Activated T-cell treated with anti-CD3 and anti-CD28 coated beads, Interleukin-2, amount 50 U/mL, for 48 hours (primary cell): ENCODE measurements at places on chromosomes 7 and 10.

- no peak for DNase-seq
These were observed 96.0 kb downstream of the EEPD1 start for GRCh38 chr7:36249091-36249490.

GRCh38 chr10:129963641-129964501, at the start of gene EBF3:
EBF3 (minus strand) TSS chr10:129964274; CDS start chr10:129963768, 506 bp downstream.
- peak; percentile 67 for DNase-seq

- DNase-seq: no peak
These were observed 12.7 kb downstream of the MMP21 start for GRCh38 chr10:125762692-125763648.

DNA sequence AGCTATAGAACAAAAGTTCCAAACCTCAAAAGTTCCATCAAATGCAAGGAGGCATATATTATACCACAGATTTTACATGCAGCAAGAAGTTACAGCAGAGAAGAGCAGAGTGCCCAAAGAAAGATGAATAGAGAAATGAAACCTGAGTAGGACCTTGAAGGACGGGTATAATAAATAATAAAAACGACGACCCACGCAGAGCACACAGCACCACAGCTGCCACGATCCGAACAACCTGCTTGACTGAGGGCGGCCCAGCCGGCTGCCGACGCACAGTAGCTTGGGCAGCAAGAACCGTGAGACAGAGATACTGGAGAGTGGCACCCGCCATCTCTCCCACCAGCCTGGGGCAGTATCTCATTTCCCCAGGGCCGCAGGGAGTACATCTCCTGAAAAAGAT, 79.0 kb downstream of the HIPK2 start:
- DNase-seq: no peak

DNA sequence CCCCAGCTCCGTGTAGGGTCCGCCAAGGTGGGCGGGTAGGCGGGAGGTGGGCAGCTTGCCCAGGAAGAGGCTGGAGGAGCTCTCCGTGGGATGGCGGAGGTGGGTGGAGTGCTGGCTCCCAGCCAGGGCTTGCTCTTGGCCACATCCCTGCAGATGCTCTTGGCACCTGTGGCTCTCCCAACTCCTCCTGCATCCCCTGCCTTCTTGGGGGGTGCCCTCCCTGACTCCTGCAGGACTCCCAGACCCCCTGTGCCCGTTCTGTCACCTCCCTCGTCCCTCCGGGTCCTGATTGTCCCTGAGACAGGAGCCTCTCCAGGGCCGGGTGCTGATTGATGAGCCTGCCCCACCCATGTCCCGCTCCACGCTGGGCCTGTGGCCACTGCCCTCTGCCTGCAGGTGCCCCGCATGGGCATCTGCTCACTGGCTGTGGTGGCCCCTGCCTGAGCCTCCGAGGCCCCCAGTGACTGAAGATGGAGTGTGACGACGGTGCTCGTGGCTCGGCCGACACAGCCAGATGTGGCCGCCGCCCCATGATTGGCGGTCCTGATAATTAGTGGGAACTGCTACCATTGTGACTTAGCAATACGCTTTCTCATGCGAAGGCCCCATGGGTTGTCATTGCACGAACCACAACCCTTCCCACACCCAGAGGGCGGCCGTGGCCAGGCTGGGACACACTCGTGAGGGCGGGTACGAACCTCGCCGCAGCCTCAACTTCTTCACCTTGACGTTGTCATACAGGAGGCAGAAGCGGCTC, 23.6 kb downstream of the CFAP46 start:
- no peak for DNase-seq

- DNase-seq: no peak
These were observed 34.1 kb upstream of the LHFPL3 start for GRCh38 chr7:104294291-104294690.

DNA sequence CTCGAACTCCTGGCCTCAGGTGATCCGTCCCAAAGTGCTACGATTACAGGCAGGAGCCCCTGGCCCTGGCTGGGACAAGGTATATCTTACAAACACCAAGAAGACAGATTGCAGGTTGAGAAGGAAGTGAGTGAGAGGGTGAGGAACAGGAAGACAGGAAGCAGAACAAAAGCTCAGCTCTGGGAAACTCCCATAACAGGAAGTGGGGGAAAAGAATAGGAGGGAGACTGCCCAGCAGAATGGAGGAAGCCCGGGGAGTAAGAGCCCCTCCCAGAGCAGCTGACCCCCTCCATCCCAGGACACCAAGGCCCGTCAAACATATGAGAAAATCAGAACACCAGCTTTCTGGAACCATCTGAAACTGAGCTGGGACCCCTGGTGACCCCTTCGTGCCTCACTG, 2.9 kb downstream of the TECPR1 start:
- DNase-seq: no peak

DNA sequence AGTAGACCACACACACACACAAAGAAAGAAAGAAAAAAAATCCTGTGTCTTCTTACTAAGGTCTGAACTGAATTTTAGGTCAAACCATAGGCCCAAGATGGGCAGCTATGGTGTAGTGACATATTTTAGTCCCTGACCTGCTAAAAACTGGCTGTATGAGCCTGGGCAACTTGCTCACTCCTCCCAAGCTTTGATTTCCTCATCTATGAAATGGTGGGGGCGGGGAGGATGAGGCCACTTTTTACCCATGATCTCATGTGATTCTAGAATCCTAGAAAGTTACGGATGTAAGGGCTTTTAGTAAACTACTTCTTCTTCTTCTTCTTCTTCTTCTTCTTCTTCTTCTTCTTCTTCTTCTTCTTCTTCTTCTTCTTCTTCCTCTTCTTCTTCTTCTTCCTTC, 6.1 kb upstream of the CCL24 start:
- no peak for DNase-seq

- no peak for DNase-seq
These were observed 28.2 kb downstream of the HBP1 start for GRCh38 chr7:107196834-107197610.

DNA sequence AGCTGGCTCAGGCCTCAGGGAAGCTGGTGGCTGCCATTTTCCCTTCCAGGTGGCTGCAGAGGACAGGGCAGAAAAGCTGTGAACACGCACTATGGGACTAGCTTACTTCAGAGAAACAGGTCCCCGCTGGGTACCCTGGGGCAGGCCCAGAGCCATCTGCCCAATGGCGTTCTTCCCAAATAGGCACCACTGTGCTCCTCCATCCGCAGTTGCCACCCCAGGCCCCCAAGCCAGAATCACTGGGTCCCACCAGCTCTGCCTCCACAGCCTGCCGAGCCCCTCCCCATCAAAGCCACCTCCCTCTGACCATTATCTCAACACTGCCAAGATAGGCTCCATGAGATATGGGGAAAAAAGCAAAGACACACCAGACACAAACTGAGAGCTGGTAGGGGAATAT, 11.4 kb downstream of the BUD31 start:
- DNase-seq: no peak

- DNase-seq: no peak
These were observed 48.5 kb downstream of the CALD1 start for GRCh38 chr7:134827889-134828288.

DNA sequence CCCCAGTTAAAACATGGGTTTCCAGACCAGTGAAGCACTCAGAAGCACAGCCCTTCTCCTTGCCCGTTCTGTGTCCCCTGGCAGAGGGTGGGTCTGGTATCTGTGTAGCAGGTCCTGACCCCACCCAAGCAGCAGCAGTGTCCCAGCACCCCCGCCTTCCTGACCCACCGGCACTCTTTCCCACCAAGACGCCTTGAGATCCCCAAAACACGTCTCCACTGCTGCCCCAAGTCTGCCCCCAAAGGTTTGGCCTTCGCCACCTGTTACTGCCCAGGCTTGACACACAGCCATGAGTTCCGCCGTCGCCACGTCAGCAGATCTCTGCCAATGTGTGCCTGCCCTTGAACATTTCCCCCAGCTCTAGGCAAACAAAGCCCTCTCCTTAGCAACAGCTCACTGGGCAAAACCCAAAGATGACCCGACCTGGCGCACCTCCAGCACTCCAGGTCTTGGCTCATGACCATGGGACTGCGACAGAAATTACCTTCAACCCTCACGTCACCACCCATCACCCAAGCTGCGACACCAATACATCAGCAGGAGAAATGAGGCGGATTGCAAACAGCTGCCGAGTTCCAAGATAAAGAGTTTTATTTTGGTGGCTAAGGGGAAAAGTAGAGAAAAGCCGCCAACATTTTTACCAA, 75.6 kb downstream of the CTBP2 start:
- no peak for DNase-seq

DNA sequence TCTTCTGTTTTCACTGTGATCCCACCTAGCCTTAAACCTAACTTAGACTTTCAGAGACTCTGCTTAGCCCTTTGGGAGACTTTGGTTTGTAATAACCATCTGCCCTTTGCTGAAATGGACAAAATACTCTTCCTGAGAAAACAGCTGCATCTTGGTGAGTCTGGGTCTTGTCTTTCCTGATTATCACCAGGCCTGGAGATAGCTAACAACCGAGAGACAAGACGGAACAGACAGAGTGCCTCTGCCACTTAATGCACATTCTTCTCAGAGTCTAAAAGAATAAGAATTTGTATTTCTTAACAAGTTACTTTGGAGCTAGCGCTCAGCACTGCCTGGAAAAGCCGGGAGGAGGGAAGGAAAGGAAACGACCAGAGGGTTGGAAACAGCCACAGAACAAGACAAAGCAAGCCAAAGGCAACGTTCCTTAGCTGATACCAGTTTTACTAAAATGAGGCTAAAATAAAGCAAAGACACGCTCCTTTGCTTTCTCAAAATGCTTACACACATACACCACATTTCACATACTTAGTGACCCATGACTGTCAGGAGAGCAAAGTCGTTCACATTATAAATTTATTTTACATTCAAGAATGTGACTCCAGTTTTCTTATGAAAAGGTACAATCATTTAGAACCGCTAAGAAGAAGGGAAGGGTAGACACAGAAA, 70.3 kb upstream of the DGKI start:
- DNase-seq: no peak

DNA sequence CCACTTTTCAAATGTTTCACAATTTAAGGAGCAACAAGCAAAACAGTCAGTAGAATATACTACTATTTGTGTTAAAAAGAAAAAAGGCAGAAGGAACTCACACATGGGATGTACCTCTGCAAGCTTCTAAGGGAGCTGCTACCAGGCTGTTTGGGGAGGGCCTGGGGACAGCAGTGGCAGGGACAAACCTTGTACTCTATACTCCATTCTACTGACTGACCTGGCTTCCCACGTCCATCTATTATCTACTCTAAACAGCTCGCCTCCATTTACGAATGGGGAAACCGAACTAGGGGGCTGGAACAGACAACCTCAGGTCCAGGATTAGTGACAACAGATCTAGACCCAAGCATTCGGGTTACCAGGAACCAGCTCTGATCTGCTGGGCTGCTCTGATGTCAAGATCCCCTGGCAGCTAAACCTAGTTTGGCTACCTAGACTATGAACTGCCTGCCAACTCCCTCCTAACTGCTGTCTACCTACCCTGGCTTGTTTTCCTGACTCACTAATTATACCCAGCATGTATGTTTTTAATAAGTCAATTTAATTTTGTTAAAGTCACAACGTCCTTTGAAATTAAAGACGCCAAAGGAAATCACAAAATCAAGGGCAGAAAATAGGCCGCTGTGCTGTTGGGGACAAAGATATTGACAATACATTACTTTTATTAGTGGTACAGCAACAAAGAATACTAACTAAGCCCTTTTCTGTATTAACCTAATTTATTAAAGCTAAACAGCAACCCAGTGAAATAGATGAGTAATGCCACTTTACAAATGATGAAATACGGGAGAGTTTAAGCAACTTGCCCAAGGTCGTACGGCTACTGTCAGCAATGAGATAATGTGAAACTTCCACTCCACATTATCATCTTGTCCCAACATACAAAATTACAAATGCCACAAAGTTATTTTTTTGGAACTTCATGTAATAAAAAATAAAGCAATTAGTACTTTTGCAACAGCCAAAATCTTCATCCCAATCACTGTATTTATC, 5.3 kb downstream of the PSAP start:
- DNase-seq: no peak

DNA sequence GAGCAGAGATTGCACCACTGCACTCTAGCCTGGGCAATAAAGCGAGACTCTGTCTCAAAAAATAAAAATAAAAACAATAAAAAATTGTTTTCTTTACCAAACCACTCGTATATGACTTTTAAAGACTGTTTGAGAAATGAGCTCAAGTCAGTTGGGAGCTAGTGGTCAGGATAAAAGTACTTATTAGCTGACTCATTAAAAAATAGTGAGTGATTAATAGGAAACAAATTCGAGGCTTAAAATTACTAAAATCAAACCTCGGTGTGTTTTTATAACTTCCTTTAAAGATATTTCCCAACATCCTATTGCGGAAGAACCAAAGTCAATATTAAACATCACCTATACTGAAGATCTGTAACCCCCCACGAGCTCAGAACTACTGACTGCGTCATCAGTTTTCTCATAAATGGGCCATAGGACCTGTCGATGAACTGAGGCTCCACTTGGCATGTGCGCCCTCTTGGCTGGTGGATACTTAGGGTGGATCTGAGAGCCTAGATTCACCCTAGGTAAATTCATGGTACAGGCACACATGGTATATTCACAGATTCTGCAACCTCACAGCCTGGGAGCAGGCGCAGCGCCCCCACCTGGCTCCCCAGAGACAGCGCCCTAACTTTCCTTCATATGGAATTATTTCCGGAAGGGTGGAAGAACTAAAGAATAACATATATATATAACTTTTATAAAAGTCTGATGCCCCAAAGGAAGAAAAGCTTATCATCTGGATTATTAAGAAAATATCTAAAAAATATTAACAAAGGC, 9.2 kb downstream of the MKI67 start:
- DNase-seq: no peak

GRCh38 chr7:17144322-17144721, 154.1 kb upstream of the AHR start:
- DNase-seq: peak; percentile 74

- no peak for DNase-seq
These were observed 48.5 kb upstream of the ADGRA1 start for GRCh38 chr10:133039107-133039802.

GRCh38 chr10:79069325-79070080, 737 bp downstream of the ZMIZ1 start:
- peak; percentile 61 for DNase-seq

DNA sequence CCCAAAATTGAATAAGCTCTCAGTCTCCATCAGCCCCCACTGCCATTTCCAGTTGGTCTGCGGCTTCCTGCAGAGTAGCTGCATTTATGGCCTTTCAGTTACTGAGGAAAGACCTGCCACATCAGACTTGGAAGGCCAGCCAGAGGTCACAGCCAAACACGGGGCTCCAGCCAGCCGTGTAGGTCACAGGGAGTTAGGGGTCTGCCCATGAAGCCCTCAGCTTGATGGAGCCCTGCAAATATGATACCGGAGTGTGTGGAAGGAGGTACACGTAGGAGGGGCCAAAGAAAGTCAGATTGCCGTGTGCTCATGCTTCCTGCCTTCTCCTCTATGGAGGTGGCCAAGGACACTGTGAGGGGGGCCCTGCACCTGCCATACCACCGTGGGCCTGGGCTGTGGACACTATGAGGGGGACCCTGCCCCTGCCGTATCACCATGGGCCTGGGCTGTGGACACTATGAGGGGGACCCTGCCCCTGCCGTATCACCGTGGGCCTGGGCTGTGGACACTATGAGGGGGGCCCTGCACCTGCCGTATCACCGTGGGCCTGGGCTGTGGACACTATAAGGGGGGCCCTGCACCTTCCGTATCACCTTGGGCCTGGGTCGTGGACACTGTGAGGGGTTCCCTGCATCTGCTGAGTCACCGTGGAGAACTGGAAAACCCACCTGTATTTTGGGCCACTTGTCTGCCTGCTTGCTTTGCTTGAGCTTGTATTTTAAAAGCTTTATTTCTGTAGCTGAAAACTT, 335.7 kb upstream of the SHH start:
- no peak for DNase-seq

GRCh38 chr7:92485974-92486373, 8.2 kb upstream of the ERVW-1 start:
- no peak for DNase-seq
